ENCODE measurements at places on chromosomes 2 and 18.

- no peak for DNase-seq
Observed at GRCh38 chr2:99898336-99899048, 243.9 kb downstream of the AFF3 start.

DNA sequence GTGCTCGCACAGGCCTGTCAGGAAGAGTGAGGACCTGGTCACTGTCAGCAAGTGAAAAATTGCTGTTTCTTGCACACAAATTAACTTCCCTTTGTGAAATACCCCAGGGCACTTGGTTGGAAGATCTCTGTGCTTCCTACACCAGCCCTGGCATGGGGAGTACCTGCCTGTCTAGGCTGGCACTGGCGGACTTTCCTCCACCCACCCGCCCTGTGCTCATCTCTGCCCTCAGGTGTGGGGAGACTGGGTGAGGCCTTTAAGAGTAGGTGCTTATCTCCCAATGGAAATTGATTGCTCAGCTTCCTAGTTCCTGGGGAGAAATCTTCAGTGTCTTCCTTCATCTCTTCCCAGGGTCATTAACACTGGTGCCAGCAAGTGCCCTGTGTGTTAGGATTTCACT, 42.1 kb downstream of the IMPA2 start:
- DNase-seq, result no peak

DNA sequence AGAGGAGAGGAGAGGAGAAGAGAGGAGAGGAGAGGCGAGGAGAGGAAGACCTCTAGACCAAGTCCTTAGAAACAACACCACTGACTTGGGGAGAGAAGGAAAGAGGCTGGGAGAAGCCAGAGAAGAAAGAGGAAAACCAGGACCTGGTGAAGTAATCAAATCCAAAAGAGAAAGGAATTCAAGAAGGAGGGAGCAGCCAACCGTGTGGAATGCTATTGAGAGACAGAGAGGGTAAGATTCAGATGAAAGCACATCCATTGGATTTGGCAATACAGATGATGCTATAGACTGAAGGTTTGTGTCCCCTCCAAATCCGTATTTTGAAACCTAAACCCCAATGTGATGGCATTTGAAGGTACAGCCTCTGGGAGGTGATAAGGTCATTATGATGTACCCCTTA, 50.7 kb downstream of the GALNT14 start:
- DNase-seq, result no peak

DNA sequence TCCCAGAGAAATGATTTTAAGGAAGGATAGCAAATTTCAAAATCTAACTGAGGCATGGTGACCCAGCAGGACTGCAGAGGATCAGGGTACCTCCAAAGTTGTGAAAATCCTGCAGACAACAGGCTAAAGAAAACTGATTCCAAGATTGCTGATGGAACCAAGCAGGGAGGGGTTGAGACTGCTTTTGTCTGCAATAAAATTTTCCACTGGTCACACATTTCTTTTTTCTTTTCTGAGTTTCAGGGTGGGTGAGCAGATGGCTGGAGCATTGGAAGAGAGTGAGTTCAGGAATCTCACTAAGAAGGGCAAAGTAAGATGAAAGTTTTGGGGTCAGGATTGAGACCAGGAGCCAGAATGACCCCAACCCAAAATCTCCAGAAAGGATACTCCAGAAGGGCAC, 321.0 kb downstream of the TNS1 start:
- DNase-seq, result no peak
